ENCODE measurements at places on chromosomes 5 and 9.

- DNase-seq = no peak
Observed at GRCh38 chr5:170681013-170681433, 102.5 kb upstream of the GABRP start.

GRCh38 chr5:142280066-142281007 is 44.5 kb downstream of the SPRY4 start:
- no peak for DNase-seq

- no peak for DNase-seq
Observed at GRCh38 chr5:154513669-154514084, 35.6 kb upstream of the HAND1 start.

DNA sequence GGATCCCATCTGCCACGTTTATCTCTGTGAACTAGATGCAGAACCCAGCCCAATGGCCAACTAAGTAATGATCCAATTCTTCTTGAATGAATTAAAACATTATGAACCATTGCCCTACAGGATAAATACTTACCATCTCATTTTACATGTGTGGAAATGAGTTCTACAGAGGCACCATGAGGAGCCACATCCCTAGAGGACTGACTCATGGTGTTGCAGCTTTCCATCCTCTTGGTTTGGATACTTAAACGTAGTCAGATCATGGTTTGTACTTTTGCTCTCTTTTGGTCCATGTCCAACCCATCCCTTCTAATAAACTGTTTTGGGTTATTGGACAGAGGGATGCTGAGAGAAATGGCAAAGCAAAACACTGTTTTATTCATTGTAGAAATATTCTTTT is 484.8 kb downstream of the EBF1 start:
- no peak for DNase-seq

DNA sequence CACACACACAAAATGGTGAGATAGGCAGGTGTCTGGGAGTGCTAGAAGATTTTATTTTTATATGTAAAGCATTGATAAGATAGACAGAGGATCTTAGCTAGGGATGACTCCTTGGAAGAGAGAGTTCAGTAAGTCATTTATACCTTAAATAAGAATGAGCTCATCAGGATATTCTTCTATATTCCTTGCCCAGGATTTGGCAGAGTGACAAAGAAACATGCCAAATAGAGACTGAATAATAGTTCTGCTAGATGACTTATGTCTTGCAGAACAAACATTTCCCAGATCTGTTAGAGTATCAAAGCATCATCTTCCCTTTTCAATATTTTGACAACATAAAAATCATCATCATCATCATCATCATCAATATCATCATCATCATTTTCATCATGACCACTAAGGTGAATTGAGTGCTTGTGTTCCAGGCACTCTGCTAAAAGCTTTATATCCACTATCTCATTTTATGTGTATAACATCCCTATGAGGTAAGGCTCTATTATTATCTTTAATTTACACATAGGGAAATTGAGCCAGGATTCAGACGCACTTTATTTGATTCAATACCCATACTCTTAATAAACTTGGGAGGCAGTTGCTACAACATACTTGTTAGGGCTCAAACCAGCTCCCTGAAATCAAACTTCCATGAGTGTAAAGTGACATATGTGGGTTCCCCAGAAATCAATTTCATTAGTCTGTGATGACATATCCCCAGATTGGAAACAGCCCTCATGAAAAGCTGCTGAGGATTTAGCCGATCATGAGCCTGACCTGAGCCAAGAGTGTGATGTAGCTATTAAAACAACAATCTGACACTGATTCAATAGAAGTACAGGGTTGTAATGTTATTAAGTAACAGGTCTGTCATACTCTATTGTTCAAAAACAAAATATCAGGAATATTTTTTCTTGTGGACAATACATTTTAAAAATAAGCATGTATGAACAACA is 176.3 kb upstream of the SEMA6A start:
- DNase-seq = no peak

All from substantia nigra (tissue), 51 donors.